ENCODE measurements at places on chromosomes 4 and X. TPM values are rescaled to one million over a fixed set of nuclear protein-coding genes. Genes with fewer than 3 reads are reported as not detected.

GRCh38 chr4:145776208-145776607, 96.3 kb downstream of the C4orf51 start:
- no peaks in the 10 kb centered on the region for H3K4me1 ChIP-seq
- no peak overlapping the region for H3K4me3 ChIP-seq
- DNase-seq = no peak
- no peaks in the 10 kb centered on the region for H3K27me3 ChIP-seq
- no peaks in the 10 kb centered on the region for H3K36me3 ChIP-seq

DNA sequence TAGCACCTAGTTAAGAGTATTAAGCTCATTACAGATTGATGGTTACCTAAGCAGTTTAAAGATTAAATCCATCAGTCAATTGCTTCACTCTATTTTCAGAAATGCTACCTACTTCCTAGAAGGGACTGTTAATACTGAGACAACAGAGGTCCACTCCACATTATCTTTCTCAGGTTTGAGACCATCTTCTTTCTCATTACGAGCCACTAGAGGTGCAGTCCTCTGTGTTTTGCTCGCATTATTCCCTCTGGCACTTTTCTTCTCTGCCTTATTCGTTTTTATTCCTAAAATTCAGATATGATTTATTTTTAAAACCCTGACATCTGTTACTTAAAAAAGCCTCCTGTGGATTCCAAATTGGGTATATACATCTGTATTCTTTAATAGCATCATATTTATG, 459.1 kb downstream of the FSTL5 start:
- no peak overlapping the region for H3K4me3 ChIP-seq
- no peaks in the 10 kb centered on the region for H3K4me1 ChIP-seq
- H3K27ac ChIP-seq = no peak overlapping the region
- H3K27me3 ChIP-seq = no peaks in the 10 kb centered on the region
- H3K36me3 ChIP-seq = no peaks in the 10 kb centered on the region

XAGE1A gene
- not detected for total RNA-seq

GRCh38 chr4:17468619-17469221, 43.2 kb downstream of the QDPR start:
- DNase-seq = no peak
- no peak overlapping the region for H3K27ac ChIP-seq
- H3K36me3 ChIP-seq = no peaks in the 10 kb centered on the region
- no peak overlapping the region for H3K4me3 ChIP-seq

LRAT gene
- 0.91 TPM for total RNA-seq

DNA sequence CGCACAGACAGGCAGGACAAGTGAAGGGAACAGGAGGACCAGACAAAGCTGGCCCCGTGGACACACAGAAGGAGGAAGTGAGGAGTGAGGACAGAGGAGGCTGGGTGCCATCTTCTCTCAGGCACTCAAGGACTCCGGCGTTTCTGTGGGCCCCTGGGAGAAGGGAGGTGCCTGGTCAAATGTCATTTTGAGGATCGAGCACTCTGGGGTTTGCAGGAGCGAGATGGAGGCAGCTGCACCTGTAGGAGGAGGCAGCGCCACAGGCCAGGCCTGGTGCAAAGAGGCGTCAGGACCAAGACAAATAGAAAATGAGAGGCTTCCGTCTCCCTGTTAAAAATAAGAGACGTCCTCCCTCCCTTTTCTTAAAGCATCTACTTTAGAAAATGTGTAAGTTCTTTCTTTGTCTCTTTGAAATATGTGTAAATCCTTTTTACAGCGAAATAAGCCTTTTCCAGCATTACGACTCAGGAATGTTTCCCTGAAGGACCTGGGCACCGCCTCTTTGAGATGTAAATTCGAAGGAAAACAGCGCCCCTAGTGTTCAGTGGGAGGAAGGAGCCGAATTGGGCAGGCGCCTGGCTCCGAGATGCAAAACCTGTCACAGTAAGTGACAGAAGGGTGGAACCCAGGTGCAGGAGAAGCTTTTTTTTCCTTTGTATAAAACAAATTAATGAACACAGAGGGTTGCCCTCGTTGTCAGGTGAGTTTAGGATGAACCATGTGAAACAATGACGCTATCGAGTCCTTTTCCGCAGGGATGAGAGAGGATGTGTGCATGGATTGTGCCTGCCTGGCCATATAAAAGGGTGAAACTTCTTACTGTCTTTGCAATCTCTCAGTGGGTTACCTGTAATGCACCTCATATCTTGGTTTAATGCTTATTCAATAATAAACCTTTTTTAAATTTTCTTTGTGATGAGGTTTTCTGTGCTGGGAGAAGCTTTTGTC, 1.4 kb upstream of the C4orf50 start:
- H3K36me3 ChIP-seq = no peaks in the 10 kb centered on the region
- H3K4me1 ChIP-seq = no peaks in the 10 kb centered on the region
- DNase-seq = peak; percentile 46
- no peak overlapping the region for H3K27ac ChIP-seq

- no peak overlapping the region for H3K4me3 ChIP-seq
- DNase-seq = no peak
These were observed 28.4 kb downstream of the RP2 start for GRCh38 chrX:46865281-46865680.

DNA sequence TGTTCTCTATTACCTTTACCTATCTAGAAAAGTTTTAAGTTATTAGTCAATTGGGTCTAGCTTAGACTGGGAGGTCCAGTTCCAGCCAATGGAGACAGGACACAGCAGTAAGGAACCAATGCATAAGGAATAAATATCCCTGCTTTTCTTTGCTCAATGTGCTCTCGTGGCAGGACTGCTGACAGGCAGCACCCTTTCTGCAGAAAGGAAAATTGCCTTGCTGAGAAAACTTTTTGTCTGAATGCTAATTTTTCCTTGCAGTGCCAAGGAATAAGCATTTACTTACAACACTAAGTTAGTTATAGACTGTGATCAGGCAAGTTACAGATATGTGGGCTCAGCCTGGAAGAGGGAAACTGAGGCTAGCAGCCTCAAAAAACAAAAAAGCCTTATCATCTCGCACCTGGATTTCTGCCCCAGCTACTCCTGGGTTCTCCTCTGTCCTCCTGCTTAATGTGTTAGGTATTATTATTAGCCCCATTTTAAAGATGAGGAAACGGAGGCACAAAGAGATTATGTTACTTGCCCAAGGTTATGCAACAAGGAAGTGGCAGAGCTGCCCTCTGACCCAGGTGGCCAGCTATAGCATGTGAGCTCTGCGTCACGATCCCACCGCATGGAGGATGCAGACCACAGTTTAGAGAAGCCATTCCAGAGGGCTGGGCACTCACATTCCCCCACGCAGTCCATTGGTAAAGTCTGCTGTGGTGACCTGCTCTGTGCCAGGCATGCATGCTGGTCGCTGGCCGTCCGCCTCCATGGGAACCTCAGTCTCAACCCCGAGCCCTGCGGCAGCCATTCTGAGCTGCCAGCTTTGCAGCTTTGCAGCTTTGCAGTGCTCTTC, 40.5 kb upstream of the C4orf50 start:
- H3K27ac ChIP-seq = no peak overlapping the region
- no peak overlapping the region for H3K4me3 ChIP-seq
- no peaks in the 10 kb centered on the region for H3K36me3 ChIP-seq
- H3K27me3 ChIP-seq = no peaks in the 10 kb centered on the region

DNA sequence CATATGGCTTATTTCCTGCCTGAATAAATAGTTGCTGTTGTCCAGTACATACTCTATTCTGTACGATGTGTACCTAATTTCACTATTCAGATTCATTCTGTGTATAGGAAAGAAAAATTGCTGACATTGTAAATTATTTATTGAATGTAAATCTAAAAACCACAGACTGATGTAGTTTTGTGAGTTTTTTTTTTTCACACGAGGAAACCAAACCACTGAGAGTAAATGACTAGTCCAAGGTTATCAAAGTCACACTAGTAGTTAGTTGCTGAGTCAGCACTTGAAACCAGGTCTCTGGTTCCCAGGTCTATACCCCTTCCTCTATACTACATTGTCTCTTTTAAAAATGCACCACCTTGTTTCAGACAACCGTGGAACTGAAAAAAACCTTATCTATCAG, 298.3 kb upstream of the DIAPH2 start:
- H3K4me1 ChIP-seq = no peaks in the 10 kb centered on the region
- H3K27me3 ChIP-seq = no peaks in the 10 kb centered on the region
- DNase-seq = no peak
- no peak overlapping the region for H3K4me3 ChIP-seq
- H3K27ac ChIP-seq = no peak overlapping the region

DNA sequence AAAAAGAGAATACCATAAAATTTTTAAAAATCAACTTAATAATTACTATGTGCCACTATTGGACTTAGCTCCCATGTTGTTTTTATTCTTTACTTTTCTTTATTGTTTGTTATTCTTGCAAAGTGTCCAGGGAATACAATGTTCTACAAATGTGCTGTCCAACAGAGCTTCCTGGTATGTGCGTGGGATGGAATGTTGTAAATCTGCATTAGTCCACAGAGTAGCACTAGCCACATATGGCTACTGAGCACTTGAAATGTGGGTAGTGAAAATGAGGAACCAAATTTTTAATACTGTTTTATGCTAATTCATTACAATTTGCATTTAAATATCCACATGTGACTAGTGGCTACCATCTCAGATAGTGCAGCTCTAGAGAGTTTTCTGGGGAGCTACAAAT, 14.3 kb upstream of the CORIN start:
- H3K36me3 ChIP-seq = no peaks in the 10 kb centered on the region
- H3K27me3 ChIP-seq = no peaks in the 10 kb centered on the region
- no peak overlapping the region for H3K27ac ChIP-seq
- H3K4me1 ChIP-seq = no peaks in the 10 kb centered on the region
- no peak for DNase-seq

IQCM gene
- not detected for total RNA-seq

GRCh38 chr4:75916091-75916661, 13.9 kb upstream of the PPEF2 start:
- no peak for DNase-seq
- no peaks in the 10 kb centered on the region for H3K27me3 ChIP-seq
- H3K27ac ChIP-seq = no peak overlapping the region
- H3K4me1 ChIP-seq = peaks cover 16% of the 10 kb centered on the region

ADH4 gene
- total RNA-seq = 2.2 TPM

TRPC5OS gene
- total RNA-seq = not detected

DNA sequence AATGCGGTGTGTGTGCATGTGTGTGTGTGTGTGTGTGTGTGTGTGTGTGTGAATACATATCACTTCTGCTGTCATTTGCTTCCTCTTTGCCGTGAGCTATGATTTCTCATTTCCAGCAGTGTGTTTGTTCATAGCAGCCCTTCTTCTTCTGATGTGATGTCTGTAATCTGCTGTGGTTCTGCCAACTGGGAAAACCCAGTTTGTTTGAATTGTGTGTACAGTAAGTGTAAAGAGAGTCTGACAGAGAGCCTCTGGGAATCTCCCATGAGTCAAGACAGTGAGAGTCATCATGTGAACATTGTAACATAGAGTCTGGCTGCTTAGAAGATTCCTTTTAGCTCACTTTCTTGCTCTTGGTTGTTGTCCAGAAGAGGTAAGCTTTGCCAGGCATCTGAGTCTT, 8.4 kb upstream of the NWD2 start:
- DNase-seq = no peak
- H3K4me3 ChIP-seq = no peak overlapping the region
- H3K27ac ChIP-seq = no peak overlapping the region
- H3K27me3 ChIP-seq = no peaks in the 10 kb centered on the region

DNA sequence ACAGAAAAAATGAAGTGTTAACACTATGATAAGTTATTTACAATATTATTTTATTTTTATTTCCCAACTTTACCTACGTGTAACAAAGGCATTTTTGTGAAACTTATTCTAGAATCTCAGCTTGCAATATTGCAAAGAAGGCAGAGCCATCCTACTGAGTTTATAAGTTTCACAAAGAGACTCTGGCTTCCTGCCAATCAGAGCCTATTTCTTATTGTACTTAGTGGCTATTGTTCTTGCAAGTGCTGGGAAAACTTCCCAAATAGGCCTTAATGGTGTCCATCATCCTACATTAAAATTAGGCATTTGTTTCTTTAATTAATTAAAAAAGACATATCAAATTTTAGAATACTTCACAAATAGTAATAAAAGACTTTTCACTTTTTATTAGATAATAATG, 233.2 kb downstream of the EPHA5 start:
- H3K4me1 ChIP-seq = no peaks in the 10 kb centered on the region
- no peaks in the 10 kb centered on the region for H3K27me3 ChIP-seq
- H3K4me3 ChIP-seq = no peak overlapping the region
- H3K36me3 ChIP-seq = no peaks in the 10 kb centered on the region

- no peaks in the 10 kb centered on the region for H3K27me3 ChIP-seq
- H3K27ac ChIP-seq = no peak overlapping the region
- no peak for DNase-seq
- no peaks in the 10 kb centered on the region for H3K4me1 ChIP-seq
These were observed 74.3 kb downstream of the TMEM156 start for GRCh38 chr4:38957893-38958292.

All from Caco-2 (cell line).